ENCODE measurements at places on chromosomes 6 and 20.

- no peak for DNase-seq
Observed at GRCh38 chr6:24448396-24448795, 41.0 kb downstream of the GPLD1 start.

- DNase-seq, result no peak
Observed at GRCh38 chr6:13462458-13463327, 24.7 kb downstream of the GFOD1 start.

GRCh38 chr20:15033891-15034290 is 696.5 kb upstream of the FLRT3 start:
- no peak for DNase-seq

GRCh38 chr20:2314759-2315439 is 19.1 kb downstream of the TGM3 start:
- DNase-seq, result peak; percentile 77

DNA sequence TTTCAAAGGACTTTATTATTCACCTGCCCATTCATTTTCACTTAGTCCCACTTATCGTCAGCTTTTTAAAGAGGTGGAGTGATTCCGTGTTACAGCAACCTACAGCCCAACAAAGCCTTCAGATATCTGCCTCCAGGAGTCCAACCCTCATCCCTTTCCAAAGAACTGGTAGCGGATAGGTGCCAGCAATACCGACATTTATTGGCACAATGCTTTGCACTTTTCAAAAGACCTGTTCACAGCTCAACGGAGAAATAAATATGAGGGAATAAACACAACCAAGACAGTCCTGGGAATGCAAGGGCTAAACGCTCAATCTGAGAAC is 819 bp upstream of the MTRF1L start:
- DNase-seq, result no peak

GRCh38 chr6:134464690-134465411 is 146.9 kb upstream of the SGK1 start:
- peak; percentile 46 for DNase-seq

DNA sequence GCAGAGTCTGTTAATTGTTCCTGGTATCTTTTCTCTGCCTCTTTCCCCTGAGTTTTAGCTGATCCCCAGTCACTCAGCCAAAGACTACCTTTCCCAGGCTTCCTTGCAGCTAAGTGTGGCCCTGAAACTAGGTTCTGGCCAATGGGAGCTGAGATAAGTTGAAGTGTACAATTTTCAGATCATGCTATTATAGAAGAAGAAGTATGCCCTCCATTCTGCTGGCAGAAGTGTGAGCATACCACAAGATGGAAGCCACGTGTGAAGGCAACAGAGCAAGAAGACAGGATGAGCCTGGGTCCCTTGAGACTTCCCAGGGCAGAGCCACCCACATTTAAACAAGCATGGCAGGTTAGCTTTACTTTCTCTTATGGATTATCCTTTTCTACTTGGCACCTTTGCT is 273.2 kb downstream of the HIVEP2 start:
- no peak for DNase-seq

- no peak for DNase-seq
Observed at GRCh38 chr6:147467428-147467827, 41.1 kb upstream of the SAMD5 start.

- DNase-seq, result no peak
Observed at GRCh38 chr20:50729901-50730764, 1.2 kb upstream of the PARD6B start.

- DNase-seq, result peak; percentile 24
Observed at GRCh38 chr6:168293636-168294530, 25.7 kb downstream of the DACT2 start.

DNA sequence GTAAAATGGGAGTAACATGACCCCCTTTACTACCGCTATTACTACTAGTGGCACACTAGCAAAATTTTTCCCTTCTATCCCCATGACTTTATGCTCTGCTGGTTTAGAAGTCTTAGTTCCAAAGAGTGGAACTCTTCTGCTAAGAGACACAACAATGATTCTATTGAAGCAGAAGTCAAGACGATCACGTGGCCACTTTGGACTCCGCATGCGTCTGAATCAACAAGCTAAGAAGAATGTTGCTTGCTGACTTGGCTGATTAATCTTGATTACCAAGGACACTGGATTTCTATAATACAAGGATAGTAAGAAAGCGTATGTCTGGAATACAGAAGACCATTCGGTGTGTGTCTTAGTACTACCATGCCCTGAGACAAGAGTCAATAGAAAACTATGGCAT is 244.7 kb upstream of the BTBD3 start:
- DNase-seq, result no peak

- DNase-seq, result no peak
Observed at GRCh38 chr20:62822239-62822787, 5.5 kb downstream of the COL9A3 start.

GRCh38 chr6:29490552-29490951 is 2.8 kb upstream of the MAS1L start:
- no peak for DNase-seq

DNA sequence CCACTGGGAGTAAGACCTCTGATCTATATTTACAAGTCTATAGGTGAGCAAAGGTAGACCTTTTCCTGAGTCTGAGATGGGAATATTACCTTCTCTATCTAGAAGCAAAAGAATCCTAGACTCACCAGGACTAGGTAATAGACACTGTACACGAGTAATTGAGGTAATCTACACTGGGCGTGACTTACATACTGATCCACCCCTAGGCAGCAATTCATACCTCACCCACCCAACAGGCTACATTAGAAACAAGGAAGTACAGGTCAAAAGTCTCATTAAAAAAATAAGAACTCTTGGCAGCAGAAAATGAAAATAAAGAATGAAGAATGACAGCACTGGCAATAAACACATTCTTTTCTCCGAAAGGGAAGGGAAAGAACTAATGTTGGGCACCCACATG is 7.6 kb downstream of the CSNK2A1 start:
- DNase-seq, result no peak

DNA sequence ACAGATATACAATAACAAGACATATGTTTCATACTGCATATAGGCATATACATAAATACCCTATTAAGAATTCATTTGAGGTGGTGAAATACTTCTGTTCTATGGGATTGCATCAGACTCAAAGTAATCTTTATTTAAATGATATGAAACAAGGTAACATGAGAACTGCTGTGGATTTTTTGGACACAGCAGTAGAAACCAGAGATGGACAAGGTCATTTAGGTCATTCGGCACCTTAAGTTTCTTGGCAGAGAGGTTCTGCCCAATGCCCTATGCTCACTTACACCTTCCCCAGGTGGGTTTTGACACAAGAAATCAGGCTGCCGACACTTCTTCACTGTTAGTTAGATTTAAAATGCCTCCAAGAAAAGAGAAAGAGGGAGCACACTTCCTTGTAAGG is 43.9 kb upstream of the RBM24 start:
- no peak for DNase-seq

DNA sequence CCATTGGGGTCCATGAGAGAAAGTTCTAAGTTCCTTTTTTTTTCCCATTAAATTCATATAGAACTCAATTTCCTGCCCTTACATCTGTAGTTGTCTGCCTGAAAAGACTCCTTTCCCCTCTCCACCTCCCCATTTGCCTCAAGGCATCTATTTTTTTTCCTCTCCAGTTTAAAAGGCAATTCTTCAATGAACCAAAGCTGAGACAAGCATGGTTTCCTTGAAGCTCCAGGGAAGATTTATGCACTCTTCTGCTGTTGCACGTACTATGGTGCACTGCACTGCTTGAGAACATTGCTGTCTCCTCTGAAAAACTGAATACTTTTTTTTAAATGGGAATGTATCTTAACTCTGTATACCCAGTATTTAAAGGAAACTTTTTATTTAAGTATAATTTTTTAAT is 465.2 kb downstream of the CD83 start:
- DNase-seq, result no peak

- DNase-seq, result no peak
Observed at GRCh38 chr6:123928529-123928928, 124.9 kb downstream of the NKAIN2 start.

DNA sequence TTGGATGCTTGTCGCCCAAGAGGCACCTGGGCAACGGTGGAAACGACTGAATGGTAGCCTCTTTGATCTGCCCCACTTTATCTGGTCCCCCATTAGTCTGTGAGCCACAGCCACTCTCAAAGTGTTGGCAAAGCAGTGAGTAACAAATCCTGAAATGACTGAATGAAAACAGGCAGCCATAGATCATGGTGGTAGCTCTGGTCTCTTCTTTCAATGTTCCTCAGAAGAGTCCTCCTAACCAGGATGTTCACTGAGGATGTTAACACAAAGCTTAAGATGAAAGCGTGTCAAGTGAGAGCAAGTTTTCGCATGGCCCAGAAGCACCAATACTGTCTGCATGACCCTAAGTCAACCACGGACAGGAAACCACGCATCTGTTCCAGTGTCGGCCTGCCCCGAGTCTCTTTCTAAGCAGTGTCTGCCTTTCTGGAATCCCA is 107.3 kb downstream of the IRF4 start:
- no peak for DNase-seq

- DNase-seq, result no peak
Observed at GRCh38 chr6:167581637-167582036, 245.1 kb upstream of the AFDN start.

- DNase-seq, result no peak
Observed at GRCh38 chr6:68726337-68726736, 91.3 kb downstream of the ADGRB3 start.

GRCh38 chr6:83192456-83192855 is 609 bp downstream of the PGM3 start:
- no peak for DNase-seq

DNA sequence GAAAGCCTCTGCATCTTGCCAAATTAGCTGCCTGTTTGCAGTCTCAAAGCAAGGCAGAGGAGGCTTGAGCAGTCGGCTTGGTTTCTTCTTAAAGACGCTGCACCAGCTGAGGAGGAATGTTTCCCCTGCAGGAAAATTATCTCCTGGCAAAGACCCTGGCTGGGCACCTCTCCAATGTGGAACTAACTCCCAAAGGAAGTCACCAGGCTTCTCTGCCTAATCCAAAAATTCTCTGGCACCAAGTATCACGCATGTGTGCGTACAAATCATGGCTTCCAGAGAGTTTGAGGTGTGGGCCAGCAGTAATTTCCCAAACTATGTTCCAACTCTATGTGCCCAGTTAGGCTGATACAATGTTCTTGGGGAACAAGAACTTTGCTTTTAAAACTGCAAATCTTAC is 176.2 kb downstream of the KIF16B start:
- peak; percentile 85 for DNase-seq

DNA sequence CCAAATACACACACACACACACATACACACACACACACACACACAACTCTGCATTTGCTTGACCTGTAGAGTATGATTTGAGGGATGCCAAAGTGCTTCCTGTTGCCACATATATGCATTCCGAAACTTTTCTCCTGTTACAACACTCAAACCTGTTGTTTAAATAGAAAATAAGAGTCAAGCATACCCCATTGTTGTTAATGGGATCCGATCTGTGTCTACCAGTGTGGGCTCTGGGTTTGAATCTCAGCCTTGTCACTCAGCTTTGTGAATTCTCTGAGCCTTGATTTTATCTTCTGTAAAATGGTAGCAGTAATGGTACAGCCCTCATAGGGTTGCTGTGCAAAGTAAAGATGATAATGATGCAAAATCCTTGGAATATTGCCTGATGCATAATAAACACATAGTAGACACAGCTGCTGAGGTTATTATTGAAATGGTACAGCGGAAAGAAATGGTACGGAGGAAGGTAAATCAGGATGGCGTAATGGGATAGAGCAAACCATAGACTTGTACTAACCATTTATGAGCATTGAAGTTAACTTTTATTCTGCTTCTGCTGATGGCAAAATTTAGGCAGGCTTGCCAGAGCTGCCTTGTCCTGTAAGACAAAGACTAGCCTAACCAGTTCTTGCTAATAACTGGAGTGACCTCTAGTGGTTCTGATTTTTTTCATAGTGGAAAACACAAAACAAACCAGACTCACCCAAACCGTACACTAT is 113.5 kb upstream of the PHACTR1 start:
- peak; percentile 86 for DNase-seq

DNA sequence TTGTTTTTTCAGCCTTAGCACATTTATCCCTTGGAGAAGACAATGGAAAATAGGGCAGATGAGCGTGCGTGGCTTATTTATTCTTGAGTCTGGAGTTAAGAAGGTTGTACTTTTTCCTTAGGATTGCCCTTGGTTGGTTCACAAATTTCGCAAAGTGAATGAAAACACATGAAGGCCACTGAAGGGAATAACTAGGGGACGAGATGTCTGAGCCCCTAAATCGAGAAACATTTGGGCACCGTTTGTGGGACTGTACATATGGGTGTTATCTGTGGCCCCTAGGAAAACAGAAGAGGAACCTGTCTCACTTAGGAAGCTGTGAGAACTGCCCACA is 19.4 kb upstream of the TRIM27 start:
- DNase-seq, result no peak

- peak; percentile 82 for DNase-seq
Observed at GRCh38 chr6:142013287-142013686, 119.4 kb upstream of the GJE1 start.

- DNase-seq, result peak; percentile 75
Observed at GRCh38 chr20:36467076-36467999, 74.0 kb upstream of the MYL9 start.

- DNase-seq, result peak; percentile 76
Observed at GRCh38 chr6:130967502-130968445, 95.3 kb downstream of the EPB41L2 start.

DNA sequence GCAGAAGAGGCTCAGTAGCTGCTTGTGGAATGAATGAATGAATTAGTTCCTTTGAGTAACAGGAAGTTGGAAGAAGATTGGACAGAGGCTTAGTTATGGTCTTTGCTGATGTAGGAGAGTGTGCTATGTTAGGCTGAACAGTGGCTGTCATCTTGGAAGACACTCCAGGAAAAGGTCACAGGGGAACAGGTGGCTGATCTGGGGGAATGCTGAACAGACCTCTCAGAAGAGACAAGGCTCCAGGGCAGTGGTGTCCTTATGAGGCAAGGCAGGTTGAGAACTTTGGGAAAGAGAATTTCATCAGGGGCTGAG is 62.3 kb downstream of the UTRN start:
- DNase-seq, result no peak

- no peak for DNase-seq
Observed at GRCh38 chr6:64955435-64955848, 751.6 kb downstream of the EYS start.

- no peak for DNase-seq
Observed at GRCh38 chr20:62827311-62828038, 10.6 kb downstream of the COL9A3 start.

DNA sequence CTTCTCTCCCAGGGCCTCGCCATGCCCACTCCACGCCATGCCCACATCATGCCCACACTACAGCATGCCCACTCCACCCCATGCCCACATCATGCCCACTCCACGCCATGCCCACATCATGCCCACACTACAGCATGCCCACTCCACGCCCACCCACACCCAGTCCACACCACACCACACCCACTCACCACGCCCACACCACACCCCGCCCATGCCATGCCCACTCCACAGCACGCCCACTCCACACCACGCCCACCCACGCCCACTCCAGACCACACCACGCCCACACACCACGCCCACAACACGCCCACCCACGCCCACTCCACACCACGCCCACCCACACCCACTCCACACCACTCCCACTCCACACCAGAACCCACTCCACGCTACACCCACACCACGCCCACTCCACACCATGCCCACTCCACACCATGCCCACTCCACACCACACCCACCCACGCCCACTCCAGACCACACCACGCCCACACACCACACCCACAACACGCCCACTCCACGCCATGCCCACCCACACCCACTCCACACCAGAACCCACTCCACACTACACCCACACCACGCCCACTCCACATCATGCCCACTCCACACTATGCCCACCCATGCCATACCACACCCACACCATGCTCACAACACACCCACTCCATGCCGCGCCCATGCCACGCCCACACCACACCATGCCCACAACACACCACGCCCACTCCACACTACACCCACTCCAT is 88.6 kb downstream of the ERMARD start:
- DNase-seq, result no peak
